ENCODE measurements at places on chromosomes 5 and 9. TPM values are rescaled to one million over a fixed set of nuclear protein-coding genes. Genes with fewer than 3 reads are reported as not detected.
A peak's percentile ranks its signal among the peaks of the same experiment; 100 is the strongest.

GFRA3 gene
- total RNA-seq, result not detected

PCDHGA9 gene
- 1.7 TPM for total RNA-seq

CCNO gene
- 4.7 TPM for total RNA-seq

NR5A1 gene
- total RNA-seq, result 0.15 TPM

PHF24 gene
- 0.04 TPM for total RNA-seq

PTGDS gene
- 1.2 TPM for total RNA-seq

SLC35A4 gene
- 38.4 TPM for total RNA-seq

CAPSL gene
- total RNA-seq, result 17.8 TPM

HRCT1 gene
- 0.27 TPM for total RNA-seq

PRR7 gene
- 1.5 TPM for total RNA-seq

KIF12 gene
- total RNA-seq, result 1.5 TPM

PIK3R1 gene
- total RNA-seq, result 42.3 TPM

ZNF79 gene
- 9.7 TPM for total RNA-seq

GALT gene
- total RNA-seq, result 42.1 TPM

HMHB1 gene
- not detected for total RNA-seq

- ATAC-seq, result no peak
Measured at GRCh38 chr5:84430863-84431663, 46.4 kb upstream of the EDIL3 start.

DNA sequence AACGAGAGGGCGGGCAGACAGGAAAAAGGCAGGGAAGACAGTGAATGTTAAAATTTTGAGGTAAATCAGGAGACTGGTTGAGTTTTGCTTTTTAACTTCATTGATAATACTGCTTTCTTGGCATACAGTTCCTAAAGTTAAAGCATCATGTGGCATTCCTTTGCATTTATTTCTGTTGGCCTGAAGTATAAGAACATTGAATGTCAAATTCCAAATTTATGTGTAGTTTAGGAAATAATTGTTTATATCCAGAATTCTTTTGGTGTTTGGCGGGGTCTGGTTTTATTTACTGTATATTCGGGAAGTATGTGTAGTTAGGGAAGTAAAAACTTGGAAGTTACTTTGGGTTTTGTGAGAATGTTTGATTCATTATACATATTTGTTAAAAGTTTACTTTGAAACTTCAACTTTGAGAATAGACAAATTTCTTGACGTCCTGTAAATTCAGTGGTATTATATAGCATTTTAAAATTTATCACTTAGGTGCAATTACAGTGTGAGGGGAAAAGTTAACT, 83.2 kb downstream of the PTPDC1 start:
- ATAC-seq, result no peak

GRCh38 chr9:89923961-89924504, 319.2 kb downstream of the GADD45G start:
- peak; percentile 67 for ATAC-seq

GRCh38 chr5:6781716-6782115, 68.5 kb downstream of the TENT4A start:
- peak; percentile 91 for ATAC-seq

DNA sequence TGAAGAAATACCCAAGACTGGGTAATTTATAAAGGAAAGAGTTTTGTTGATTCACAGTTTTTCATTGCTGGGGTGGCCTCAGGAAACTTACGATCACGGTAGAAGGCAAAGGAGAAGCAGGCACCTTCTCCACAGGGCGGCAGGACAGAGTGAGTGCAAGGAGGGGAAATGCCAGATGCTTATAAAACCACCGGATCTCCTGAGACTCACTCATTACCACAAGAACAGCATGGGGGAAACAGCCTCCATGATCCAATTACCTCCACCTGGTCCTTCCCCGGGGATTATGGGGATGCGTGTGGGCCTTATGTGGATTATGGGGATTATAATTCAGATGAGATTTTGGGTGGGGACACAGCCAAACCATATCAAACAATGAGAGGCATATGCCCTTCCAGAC, 18.5 kb upstream of the RORB start:
- ATAC-seq, result no peak

GRCh38 chr5:120449501-120449900, 14.6 kb upstream of the PRR16 start:
- no peak for ATAC-seq

GRCh38 chr5:141951332-141951781, 6.6 kb downstream of the PCDH12 start:
- peak; percentile 53 for ATAC-seq

- no peak for ATAC-seq
Measured at GRCh38 chr9:71403106-71403505, 281.7 kb upstream of the TRPM3 start.

GRCh38 chr9:92660266-92660665, 9.7 kb downstream of the IPPK start:
- ATAC-seq, result peak; percentile 8

GRCh38 chr5:132230871-132231270, 3.2 kb upstream of the P4HA2 start:
- ATAC-seq, result no peak

DNA sequence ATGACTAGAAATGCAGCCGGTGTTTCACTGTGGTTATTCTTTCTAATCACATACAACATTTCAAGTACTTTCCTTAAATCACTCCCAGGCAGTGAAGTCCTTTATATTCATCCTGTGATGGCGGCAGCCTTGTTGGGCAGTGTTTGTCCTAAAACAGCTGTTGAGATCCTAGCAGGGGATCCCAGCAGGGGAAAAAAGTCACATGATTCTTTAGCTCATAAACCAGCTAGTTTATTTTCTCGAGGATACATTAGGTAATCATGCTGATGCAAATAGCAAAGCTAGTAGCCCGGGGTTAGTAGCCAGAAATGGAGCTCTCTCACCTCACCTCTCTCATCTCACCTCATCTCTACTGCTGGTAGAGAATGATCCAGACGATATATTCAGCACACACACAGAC, 70.5 kb downstream of the FOXD1 start:
- peak; percentile 62 for ATAC-seq

GRCh38 chr5:66713998-66714397, 117.8 kb downstream of the MAST4 start:
- ATAC-seq, result peak; percentile 39

Measured in motor neuron (in vitro differentiated cells).